T1000 (cell line): ENCODE measurements at places on chromosomes 12 and 14.

GRCh38 chr12:52254965-52255751 lies 19.3 kb upstream of the KRT86 start:
- no peak for DNase-seq

GRCh38 chr14:37844614-37845013 lies 249.2 kb downstream of the TTC6 start:
- no peak for DNase-seq

DNA sequence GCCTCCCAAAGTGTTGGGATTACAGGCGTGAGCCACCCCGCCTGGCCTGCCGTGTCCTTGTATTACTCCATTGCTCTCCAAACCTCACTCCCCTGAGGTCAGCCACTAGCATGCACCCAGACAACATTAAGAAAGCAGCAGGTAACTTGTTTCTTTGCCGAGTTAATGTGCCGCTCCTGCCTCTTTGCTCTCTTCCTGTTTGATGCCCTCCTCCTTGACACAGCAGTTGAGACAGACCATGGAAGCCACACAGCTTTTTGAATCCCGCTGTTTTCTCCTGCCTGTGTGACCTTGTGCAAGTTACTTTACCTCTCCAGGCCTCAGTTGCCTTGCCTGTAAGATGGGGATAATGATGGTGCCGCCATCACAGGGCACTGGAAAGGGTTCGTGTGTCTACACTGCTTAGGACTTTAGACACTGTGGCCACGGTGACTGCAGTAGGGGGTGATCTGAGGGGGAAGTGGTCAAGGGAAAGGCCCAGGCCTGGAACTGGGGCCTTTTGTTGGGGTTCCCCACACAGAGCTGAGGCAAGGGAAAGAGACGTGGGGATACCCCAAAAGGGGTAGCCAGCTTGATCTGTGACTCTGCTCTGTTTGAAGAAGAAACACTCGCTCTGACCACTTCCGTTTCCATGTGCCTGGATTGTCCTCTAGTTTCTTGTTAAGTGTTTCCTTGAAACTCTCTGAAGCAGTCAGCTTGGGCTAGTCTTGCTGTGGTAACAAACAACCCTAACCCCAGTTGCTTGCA lies 69.3 kb downstream of the RIN3 start:
- no peak for DNase-seq

GRCh38 chr12:119780786-119781434 lies 96.2 kb downstream of the CIT start:
- no peak for DNase-seq

DNA sequence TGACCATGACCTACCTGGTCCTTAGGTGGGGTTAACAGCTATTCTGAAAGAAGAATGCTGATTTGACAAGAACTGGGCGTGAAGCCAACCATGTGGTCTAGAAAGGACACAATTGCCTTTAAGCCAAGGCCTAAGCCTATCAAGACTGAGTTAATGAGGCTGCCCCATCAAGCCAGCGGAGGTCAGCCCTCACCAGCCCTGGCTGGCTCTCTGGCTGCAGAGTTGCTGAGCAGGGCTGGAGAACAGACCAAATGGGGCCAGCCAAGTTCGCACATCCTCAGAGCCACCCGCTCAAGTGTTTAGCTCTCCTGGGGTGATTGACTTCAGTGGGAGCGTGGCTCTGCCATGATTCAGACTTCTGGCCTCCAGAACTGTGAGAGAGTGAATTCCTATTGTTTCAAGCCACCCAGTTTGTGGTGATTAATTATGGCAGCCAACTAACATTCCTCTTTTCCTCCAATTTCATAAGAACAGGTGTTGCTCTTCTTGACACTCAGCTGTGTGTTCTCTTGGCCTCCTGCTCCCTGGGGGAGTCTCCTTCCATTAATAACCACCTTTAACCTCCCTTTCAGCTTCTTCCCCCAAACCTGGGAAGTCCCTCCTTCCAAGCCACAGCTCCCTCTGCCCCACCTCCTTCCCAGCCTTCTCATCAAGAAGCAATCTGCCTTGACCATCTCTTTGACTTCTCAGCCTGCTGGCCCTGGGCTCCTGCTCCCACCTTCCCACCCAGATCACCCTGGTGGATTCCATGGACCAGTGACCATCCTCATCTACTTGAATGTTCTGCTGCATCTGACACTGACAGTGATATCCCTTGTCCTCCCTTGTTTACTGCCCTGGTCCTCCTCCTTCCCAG lies 5.3 kb upstream of the SERPINA5 start:
- no peak for DNase-seq

DNA sequence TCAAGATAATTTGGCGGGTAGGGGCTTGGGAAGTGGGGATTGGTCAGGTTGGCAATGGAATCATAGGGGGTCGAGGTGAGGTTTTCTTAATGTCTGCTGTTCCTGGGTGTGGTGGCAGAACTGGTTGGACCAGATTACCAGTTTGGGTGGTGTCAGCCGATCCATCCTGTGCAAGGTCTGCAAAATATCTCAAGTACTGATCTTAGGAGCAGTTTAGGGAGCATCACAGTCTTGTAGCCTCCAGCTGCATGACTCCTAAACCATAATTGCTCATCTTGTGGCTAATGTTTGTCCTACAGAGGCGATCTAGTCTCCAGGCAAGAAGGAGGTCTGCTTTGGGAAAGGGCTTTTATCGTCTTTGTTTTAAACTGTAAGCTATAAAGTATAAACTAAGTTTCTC lies 868.4 kb downstream of the DIO2 start:
- no peak for DNase-seq

GRCh38 chr12:22234561-22234960 lies 99.9 kb downstream of the ST8SIA1 start:
- DNase-seq = no peak
